Activated T-cell treated with anti-CD3 and anti-CD28 coated beads for 1 hour (primary cell): ENCODE measurements at places on chromosomes 7 and 10.

DNA sequence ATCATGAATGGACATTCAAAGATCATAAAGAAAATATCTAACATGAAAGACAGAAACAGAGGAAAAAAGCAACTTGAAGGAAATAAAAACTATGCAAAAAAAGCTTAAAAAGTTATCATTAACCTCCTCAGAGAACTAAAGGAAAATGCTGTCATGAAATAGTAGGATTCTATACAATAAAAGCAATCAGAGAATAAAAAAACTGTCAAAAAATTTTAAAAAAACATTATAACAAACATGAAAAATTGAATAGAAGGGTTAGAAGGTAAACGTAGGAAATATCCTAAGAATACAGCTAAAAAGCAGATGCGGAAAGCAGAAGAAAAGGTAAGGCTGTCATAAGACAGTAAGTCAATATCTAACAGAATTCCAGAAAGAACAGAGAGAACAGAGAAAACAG lies 44.8 kb downstream of the SGMS1 start:
- no peak for DNase-seq

- DNase-seq: no peak
Measured at GRCh38 chr7:14761510-14762296, 140.8 kb downstream of the DGKB start.

DNA sequence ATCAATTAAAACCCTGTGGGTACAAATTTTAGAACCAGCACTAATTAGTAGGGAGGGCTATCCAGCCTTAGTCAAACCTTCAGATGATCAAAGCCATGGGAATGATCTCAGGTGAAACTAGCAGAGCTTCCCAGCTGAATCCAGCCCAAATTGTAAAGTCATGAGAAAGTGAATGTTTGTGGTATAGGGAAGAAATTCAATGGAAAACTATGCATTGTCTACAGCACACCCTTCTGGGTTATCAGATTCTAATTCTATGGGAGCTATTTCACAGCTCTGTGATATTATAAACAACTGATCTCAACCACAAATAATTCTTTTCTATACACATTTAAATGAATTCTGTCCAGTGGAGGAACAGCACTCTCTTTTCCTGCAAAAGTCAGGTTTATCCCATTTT lies 24.6 kb upstream of the BMPER start:
- no peak for DNase-seq

DNA sequence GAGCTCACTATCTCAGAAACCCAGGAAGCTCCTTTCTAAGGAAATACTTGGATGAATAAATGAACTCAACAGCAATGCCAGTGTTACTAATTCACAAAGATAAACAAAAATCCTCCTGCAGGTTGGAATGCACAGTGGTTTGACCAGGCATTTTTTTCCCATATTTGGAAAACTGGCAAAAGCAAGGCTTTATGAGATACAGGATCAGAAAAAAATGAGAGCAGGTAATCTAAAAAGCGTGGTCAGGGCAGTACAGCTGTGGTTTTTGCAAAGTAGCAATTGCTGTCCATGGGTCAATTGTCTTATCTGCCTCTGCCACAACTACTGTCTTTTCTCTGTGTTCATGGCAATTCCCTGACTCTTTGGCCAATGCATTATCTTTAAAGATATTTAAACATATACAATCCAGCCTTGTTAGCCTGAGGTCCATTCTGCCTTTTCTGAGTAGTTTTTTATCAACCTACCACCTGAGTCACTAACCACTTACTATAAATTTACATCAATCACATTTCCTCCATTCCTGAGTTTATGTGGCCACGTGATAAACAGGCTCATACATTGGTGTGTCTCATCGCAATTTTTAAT lies 564.5 kb upstream of the IGFBP3 start:
- DNase-seq: no peak

DNA sequence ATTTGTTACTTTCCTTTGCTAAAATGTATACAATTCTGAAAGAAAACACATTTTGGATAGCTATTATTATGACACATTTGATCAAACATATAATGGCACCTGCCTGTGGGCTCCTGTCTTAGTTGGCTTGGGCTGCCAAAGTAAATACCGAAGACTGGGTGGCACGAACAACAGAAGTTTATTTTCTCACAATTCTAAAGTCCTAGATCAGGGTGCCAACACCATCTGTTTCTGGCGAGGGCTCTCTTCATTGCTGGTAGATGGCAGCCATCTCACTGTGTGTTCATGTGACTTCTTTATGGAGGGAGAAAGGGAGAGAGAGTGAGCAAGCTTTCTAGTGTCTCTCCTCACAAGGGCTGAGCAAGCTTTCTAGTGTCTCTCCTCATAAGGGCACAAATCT lies 195.8 kb upstream of the FAM3C start:
- DNase-seq: no peak

- no peak for DNase-seq
Measured at GRCh38 chr10:22053048-22053447, 49.5 kb upstream of the DNAJC1 start.

DNA sequence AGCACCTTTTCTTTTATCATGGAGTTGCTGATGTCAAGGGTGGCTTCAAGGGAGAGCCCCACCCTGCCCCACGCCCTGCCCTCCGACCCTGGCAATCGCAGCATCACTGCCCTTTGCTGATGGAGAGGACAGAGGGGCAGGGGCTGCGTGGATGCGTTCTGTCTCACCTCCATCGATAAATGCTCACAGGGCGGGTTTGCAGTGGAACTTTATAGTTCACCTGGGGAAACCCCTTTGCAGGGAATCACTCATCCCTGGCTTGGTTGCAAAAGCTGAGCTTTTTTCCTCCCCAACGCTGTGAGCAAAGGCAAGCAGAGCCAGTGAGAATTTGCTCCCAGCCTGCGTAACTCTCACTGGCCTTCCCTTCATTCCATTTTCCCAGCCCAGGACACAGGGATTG lies 176.8 kb downstream of the WDR37 start:
- no peak for DNase-seq

GRCh38 chr7:35681231-35682029 lies 13.5 kb downstream of the HERPUD2 start:
- DNase-seq: no peak

- no peak for DNase-seq
Measured at GRCh38 chr7:89661876-89662275, 492.4 kb upstream of the STEAP1 start.

DNA sequence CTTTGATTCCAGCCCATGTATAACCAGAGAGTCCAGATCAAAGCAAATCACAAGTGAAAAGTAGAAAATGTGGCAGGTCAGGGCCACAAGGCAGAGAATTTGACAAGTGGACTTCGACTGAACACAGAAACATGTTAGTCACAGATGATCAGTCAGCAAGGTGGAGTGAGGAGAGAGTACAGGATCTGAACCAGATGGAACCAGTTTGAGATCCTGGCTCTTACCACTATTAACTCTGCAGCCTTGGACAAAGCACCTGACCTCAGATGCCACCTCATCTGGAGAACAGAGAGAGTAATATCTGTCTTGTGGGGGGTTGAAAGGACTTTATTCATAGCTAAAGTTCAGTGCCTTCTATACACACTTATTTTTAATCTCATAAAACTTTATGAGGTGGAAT lies 4.4 kb downstream of the MRLN start:
- no peak for DNase-seq

- DNase-seq: no peak
Measured at GRCh38 chr10:48274636-48275035, at the start of gene FRMPD2. FRMPD2 (minus strand) TSS chr10:48274696; CDS start chr10:48274567, 129 bp downstream.

DNA sequence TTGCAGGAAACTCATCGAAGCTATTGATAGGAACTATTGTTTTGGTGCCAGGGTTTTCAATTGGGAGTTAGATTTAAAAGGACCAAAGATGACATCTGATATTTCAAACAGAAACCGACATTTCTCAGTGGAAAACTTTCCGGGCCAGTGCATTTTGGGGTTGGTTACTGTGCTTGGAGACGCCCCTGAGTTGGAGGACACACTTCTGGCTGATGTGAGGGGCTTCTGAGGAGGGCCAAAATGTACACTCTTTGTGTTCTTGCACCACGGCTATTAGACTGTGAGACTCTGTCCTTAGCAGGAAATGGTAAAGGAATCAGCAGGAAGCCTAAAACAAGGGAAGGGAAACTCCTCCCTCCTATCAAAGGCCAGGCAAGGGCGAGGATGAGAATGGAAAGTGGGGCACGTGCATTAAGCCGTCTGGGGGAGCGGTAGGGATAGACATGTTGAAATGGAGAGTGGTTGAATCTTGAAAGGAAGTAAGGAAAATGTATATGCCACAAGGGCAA lies 1.8 kb upstream of the SRGN start:
- no peak for DNase-seq

DNA sequence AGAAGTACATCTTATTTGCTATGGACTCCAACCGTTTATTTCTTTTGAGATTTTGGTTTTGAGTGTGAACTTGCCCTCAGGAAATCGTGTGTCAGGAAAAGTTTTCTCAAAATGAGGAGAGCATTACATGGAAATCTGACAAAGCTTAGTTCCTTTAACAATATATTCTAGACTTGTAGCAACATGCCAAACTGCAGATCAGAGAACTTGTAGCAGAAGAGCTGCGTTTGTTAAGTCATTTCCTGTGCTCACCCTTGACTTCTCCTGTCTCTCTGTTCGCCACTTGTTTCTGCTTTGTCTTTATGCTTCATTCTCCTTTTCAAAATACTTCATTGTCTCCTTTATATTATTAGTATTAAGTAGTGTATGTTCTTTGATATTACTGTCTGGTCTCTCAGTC lies 116.6 kb upstream of the FOXP2 start:
- DNase-seq: no peak

DNA sequence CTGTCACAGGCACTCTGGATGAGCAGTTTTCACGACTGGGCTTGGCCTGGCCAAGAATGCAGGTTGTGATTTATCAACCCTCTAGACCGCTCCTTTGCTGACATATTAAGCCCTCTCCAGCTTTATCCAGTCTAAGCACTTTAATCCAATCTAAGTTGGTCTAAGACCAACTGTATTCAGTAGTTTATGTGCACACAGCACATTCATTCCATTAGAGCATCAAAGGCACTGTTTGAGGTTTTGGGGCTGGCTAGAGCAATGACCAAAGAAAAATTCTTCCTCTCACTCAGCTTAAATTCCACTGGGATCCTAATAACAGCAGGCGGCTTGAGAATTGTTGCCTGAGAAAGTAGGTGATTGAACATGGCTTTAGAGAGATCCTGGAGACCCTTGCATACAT lies 176.0 kb upstream of the INSYN2A start:
- no peak for DNase-seq

DNA sequence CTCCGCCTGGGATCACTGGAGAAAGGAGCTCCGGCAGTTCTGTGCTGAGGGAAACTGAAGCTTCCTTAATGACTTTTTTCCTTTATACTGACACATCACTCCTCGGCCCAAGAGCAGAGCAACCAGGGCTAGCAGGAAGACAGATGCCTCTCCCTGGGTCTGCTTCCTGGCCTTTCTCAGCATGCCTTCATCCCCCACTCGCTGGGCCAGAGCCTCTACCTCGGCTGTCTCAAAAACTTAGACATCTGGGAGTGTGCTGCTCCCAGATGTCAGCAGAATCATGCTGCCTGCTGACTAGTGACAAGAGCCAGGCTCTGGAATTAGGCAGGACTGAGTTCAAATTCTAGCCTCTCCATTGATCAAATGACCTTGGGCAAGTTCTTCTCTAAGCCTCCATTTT lies 24.4 kb upstream of the LRRC4 start:
- no peak for DNase-seq
